Stimulated activated CD4-positive, alpha-beta T cell treated with anti-CD3 and anti-CD28 coated beads, Interleukin-1b, Interleukin-23, amount 100 ng/mL, for 1 hour (primary cell): ENCODE measurements at places on chromosomes 1 and 21.

- DNase-seq, result no peak
Measured at GRCh38 chr1:159996653-159997052, 35.1 kb downstream of the PIGM start.

DNA sequence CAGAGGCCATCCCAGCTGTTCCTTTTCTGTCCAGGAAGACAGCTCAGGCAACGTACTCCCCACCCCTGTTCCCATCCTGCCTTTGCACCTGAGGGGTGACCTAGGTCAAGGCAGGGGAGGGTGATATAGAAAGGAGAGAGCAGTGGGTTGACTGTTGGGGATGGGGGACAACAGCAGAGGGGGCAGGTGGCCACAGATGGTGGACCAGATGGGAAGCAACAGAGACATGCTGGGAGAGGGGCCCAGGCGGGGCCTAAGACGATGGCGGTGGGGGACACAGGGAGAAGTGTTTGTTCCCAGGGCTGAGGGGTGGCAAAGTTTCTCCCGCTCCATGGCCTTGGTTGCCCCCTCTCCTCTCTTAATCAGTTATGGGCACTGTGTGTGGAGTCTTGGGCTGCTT lies 6.3 kb downstream of the CELSR2 start:
- no peak for DNase-seq

DNA sequence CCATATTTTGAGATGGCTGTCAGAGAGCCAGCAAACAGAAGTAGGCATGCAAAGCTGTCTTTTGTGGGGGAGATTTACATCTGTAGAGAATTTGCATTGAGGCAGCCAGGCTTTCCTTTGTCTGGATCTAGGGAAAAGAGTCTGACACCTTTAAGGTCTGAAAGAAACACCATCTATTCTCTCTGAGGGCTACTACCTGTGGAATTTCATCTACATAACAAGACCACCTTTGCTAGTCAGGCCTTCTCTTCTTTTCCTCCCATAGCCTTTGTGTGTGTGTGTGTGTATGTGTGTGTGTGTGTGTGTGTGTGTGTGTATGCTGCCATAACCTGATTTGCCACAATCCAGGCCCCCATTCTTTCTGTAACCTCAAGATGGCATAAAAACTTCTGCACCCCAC lies 28.4 kb upstream of the DMRTB1 start:
- DNase-seq, result no peak

- no peak for DNase-seq
Measured at GRCh38 chr1:86472152-86472551, 3.4 kb downstream of the CLCA1 start.

GRCh38 chr1:165666152-165666825 lies 32.1 kb downstream of the ALDH9A1 start:
- DNase-seq, result no peak

GRCh38 chr1:20248971-20249612 lies 41.6 kb upstream of the VWA5B1 start:
- DNase-seq, result no peak

DNA sequence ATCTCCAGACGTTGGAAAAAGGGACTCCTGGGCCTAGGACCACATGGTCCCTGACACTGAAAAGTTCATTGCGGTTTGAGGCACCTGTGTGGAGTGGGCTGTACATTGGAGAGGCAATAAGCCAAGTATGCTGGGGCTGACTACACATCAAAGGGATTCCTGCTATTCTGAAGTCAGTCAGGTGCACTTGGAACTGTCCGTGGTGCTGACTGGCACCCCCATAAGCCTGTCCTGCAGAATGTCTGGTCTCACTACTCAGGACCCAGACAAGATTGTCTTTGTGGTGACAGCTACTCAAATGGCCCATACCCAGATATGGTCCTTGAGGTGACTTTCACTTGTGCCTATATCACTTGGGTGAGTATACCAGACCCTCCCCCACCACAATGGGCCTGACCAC lies 150.6 kb downstream of the RWDD3 start:
- DNase-seq, result no peak
